Adrenal gland (tissue), 19 donors: ENCODE measurements at places on chromosomes 6 and 20. TPM values are rescaled to one million over a fixed set of nuclear protein-coding genes. Genes with fewer than 3 reads are reported as not detected.

Gene LGSN
- 0.19 TPM for total RNA-seq

Gene ULBP2
- total RNA-seq: 0.58 TPM

Gene SIRPD
- total RNA-seq: 3.3 TPM

Gene SIRPA
- total RNA-seq: 22.2 TPM

Gene PCK1
- total RNA-seq: 2.2 TPM

DNA sequence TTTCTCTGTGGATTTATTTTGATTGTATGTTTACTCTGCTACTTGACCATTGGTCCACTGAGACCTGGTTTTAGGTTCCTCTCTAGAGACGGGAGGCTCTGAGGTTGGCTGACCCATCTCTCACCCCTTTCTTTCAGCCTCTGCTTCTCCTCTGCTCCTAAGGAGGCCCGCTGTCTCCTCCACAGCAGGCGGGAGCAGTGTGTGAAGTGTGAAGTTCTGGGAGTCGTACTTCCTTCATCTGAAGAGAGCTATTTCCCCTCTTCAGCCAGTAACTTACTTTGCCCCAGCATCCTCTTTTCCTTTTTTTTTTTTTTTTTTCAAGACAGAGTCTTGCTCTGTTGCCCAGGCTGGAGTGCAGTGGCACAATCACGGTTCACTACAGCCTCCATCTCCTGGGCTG is 21.1 kb downstream of the PDRG1 start:
- DNase-seq: no peak

DNA sequence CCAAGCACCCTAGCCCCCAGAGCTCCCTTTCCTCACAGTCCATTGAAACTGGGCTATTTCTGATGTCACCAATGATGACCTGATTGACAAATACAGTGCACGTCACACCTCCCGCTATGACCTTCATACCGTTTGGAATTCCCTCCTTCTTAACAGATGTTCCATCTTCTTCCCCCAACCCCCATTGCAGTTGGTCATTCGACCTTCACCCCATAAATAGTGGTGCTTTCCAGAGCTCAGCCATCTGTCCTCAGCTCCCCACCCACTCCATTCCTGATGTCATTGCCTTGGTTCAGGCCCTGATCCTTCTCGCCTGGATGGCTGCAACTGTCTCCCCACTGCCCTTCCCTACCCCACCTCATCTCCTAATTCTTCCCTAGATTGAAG is 198.5 kb downstream of the SOD2 start:
- no peak for DNase-seq

DNA sequence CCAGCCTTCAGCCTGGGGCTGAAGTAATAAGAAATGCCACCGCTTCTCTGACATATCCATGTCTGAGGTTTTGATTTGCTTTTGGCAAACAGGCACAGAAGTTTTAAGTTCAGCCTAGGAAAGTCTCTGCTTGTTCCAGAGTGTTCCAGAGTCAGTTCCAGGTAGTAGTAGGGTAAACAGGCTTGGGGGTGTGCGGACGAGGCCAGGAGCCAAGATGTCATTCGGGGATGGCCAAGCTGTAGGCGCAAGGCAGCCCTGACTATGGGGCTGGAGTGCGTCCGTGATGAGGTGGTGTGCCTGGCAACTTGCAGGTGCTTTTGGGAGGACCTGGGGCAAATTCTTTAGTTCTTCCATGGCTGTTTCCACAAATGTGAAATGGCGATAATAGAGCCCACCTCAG is 60.3 kb downstream of the IRF4 start:
- no peak for DNase-seq

DNA sequence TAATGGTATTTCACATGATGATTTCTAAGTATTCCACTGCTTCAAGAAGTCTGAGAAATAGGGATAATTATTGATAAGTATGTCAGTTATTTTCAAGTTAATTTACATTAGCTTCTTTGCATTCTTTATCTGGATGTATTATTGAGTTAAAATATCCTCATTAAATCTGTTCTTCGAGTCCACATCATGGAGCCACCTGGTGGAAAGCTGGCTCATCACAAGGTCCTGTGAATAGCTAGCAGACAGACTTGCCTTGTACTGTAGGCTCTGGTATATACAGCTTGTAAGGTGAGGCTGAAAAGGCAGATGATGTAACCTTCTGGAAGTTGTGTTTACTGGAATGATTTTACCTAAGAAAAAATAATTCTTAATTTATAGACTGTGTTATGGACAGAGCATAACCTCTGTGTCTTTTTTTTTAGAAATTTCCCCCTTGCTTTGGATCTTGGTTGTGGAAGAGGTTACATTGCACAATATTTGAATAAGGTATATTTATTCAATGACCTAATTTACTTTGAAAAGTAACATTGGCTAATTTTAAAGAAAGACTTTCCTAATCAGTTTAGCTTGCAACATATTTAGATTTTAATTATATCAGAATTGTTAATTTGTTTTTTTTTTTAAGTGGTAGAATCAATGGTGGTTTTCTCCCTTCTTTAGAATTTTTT is 3.5 kb downstream of the NDUFAF5 start:
- DNase-seq: peak; percentile 39

GRCh38 chr20:46010491-46011391 is 2.0 kb downstream of the MMP9 start:
- DNase-seq: no peak

- DNase-seq: no peak
Observed at GRCh38 chr6:89924231-89924630, 30.0 kb downstream of the GJA10 start.

GRCh38 chr6:99016355-99016754 is 68.6 kb upstream of the FBXL4 start:
- DNase-seq: no peak

DNA sequence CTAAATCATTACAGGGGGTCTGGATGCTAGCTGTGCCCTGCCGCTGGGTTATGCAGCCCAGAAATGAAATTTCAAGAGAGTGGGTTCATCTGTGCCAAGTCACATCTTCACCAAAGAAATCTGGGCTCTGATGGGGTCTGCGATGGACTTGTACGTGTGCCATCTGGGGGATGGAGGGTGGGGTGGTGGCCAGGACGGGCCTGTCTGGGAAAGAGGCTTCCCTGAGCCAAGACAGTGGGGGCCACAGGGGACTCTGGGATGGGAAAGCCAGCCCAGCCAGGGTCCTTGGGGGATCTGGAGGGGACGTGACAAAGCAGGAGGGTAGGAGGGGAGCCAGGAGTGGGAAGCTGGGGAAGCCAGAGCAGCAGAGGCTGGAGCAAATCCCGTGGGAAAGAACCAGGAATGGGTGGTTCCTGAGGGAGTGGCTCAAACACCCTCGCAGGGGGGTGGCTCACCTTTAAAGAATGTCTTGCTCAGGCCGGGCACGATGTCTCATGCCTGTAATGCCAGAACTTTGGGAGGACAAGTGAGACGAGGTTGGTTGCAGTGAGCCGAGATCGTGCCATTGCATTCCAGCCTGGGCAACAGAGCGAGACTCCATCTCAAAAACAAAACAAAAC is 36.3 kb upstream of the SULF2 start:
- DNase-seq: no peak

DNA sequence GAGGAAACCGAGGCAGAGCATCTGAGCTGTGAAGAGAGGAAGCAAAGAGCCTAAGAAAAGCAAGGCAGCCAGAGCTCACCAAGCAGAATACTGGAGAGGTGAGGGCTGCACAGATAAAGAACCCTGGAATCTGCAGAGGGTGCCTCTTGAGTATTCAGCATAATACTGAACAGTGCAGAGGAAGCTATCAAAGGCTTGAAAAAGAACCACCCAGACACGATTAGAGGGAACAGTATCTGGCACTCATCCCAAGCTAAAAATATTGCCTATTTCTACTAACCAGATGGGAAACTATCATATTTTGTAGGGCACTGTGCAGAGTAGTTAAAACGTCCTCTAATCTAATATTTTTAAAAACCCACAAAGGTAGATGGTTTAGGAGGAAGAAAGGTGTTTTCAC is 41.8 kb upstream of the OPRM1 start:
- DNase-seq: no peak

GRCh38 chr20:14067603-14068002 is 72.3 kb downstream of the MACROD2 start:
- no peak for DNase-seq

- DNase-seq: no peak
Observed at GRCh38 chr6:35273822-35274559, 14.5 kb downstream of the ZNF76 start.

DNA sequence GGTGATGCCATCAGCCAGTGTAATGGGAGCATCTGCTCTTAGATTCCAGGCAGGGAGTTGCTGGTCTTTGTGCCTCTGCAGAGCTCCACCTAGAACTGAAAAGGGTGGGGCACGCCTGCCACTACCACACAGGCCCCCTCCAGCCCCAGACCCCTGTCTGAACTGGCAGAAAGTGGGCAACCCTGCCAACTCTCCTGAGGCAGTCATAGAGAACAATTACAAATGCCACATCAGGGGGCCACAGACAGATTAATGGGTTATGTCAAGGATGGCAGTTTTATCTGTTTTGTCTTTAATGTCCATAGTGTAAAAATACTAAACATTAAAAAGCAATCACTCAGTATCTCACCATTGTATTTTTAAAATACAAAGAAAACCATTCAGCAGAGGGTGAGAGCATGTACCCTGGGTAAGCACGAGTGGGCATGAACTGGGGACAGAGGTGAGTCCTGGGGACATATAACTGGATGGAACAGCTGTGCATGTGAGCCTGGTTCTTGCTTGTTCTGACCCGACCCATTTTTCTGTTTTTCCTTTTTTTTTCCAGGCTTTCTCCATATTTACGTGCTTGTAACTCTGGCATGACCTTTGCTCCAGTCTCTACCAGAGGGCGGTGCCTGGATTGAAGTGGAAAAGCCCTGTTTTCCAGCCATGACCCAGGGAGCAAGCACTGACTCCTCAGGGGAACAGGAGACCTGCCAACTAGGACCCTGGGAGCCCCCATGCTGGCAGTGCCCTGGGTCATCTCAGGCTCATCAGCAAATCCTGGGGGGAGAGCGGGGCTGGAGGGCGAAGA is 8.2 kb downstream of the TRAF3IP2 start:
- DNase-seq: peak; percentile 68

GRCh38 chr6:43444582-43444981 is 10.8 kb downstream of the DLK2 start:
- no peak for DNase-seq

DNA sequence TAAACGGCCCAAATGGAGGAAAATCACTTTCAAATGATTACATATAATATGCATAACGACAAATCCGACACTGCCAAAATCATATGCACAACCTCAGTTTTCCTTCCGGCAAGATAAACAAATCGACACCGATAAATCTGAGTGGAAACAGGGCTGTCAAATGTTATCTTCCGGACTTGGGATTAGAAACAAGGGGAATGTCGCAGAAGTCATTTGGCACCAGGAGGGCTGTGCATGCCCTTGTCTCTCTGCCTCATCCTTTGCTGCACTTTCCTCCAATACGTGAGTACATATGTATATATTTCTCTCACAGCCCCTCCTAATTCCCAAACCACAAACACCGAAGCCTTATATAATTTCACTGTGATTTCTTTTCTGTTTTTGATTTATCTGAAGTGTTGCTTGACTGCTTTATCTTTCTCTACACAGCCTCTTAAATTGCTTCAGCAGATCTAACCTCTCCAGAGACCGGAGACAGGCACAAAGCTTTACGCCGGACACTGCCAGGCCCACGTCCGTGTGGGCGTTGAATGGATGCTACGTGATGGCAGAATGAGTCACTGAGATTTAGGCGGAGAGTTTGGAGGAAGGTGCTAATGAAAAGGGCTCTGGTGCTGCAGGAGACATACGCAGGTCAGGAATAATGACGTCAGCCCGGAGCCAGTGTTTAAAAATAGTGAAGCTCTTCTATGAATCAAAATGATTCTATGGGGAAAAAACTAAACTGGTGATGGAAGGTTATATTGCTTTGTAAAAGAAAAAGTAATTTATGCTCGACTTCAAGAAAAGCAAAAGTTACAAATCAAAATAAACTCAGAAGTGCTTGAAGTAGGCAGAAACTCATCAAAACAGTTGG is 21.0 kb upstream of the PRELID3B start:
- DNase-seq: no peak

- peak; percentile 92 for DNase-seq
Observed at GRCh38 chr6:125153391-125154117, at the start of gene TPD52L1. Gene TPD52L1 (plus strand): TSS chr6:125153773. CDS start chr6:125153952, 179 bp downstream.

DNA sequence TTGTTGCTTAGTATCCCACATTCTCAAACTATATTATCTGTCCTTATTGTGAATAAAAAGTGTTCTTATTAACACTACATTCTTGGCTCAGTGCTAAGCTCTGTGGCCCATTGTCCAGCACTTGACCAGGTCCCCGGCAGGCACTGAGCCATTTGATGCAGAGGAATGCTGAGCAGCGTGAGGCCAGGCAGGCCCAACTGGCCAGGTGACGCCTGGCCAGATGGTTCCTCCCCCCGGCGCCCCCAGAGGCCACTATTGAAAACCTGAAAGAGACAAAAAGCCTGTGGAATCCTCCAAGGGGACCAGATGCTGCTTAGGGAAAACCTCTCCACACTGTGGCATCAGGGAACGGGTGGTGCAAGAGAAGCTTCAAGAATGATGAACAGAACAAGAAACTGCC is 597.5 kb upstream of the JAG1 start:
- DNase-seq: no peak

- peak; percentile 40 for DNase-seq
Observed at GRCh38 chr20:36408219-36408618, 102.1 kb downstream of the DLGAP4 start.

GRCh38 chr6:73508776-73509175 is 12.1 kb downstream of the EEF1A1 start:
- no peak for DNase-seq

DNA sequence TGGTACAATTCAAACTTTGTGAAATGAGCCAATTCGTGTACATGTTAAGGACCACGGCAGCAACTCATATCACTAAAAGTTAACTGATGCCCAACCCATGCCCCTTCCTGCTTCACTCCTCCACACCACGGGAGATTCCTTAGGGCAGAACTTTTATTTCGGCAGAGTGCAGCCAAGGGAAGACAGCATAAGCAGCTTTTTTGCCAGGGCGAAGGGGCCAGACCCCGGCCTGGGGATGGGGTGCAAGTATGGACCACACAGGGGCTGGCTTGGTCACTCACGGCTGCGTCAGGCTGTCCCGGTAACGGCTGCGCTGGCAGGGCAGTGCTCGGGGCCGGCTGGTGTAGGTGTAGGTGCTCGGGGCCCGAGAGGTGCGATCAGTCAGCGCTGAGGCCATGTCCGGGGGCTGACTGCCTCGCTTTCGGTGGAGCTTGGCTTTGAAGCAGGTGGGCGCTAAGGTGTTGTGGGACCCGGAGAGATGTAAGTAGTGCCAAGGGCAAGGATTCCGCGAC is 792 bp downstream of the RSPH3 start:
- no peak for DNase-seq

- DNase-seq: no peak
Observed at GRCh38 chr6:45920819-45921511, 94.7 kb downstream of the CLIC5 start.

DNA sequence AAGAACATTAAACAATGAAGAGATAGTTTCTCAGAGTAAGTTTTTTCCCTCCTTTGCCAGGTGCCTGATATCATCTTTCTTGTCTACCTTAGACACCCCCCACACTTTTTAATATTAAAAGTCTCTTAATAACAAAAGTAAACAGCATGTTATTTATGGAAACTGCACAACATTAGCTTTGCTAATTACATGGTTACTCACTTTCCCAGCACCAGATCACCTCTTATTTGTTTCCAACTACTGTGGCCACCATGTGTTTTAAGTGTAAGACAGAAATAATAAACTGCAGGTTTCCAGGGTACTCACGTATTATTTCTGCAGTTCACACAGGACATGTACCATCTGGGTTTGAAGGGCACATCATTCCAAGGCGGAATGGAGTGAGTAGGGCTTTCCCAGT is 125.0 kb downstream of the TRMT11 start:
- no peak for DNase-seq

- no peak for DNase-seq
Observed at GRCh38 chr6:158457616-158458278, 102.1 kb upstream of the TMEM181 start.

- DNase-seq: no peak
Observed at GRCh38 chr20:50722424-50723155, 8.8 kb upstream of the PARD6B start.

GRCh38 chr20:40769677-40770285 is 80.7 kb upstream of the MAFB start:
- DNase-seq: no peak
